Vagina (tissue), 2 donors: ENCODE measurements at places on chromosomes 1 and 21.

DNA sequence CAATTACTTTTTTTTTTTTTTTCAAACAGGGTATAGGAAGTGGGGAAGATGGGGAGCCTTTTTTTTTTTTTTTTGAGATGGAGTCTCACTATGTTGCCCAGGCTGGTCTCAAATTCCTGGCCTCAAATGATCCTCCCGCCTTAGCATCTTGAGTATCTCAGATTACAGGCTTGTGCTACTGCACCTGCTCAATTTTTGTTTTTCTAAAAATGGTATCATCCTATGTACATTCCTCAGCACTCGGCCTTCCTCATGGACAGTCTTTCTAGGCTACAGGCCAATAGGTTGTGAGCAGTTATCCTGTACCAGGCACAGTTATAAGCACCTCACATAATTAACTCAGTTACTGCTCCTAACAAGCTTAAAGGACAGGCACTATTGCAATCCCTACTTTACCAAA, 132.1 kb upstream of the EDN2 start:
- no peak for DNase-seq

DNA sequence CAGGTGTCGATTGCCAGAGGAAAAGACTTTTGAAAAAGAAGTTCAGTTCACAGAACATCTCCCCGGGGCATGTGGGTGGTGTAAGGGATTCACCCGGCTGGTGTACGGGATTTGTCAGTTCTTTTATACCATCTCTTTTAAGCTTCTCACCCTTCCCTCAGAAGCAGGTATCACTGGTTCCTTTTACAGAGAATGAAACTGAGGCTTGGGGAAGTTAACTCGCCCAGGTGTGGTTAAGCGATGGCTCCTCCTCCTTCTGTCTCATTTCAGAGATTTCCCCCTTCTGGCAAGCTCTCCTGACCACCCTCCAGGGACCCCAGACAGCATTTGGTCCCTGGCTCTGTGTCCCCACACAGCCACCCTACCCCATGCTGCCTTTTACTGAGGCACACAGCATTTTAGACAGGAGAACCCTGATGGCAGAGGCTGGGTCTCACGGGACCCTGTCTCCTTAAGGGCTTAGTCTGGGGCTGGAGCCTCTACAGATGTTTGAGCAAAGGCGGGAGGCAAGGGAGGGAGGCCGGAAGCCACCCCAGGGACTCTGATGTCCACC, 2.8 kb upstream of the ECE1 start:
- no peak for DNase-seq

GRCh38 chr1:5577255-5578040, 414.8 kb downstream of the NPHP4 start:
- DNase-seq = peak; percentile 79

DNA sequence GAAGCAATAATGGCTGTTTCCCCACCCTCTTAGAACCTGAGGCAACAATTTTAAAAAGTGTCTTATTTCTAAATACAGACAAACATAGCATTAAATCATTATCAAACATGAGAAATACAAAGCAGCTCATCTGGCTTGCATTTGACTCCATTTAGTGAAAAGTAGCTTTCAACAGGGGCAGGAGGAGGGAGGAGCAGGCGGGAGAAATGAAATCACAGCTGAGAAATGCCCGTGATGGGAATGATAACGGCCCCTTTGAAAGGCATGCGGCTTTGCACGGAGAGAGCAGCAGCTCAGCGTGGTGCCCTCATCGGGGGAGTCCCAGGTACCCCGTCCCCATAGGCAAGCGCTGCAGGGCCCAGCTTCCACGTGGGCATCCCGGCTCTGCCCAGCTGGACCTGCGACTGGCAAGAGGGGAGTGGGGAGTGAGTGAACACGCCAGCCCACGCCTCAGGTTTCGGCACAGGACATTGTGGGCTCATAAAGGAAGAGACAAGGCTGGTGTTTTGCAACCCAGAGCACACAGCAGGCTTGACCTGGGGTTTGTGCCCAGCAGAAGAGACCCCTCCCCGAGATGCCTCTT, 134.6 kb downstream of the NPHP4 start:
- DNase-seq = no peak

GRCh38 chr1:53057127-53057526, 4.9 kb upstream of the PODN start:
- no peak for DNase-seq

DNA sequence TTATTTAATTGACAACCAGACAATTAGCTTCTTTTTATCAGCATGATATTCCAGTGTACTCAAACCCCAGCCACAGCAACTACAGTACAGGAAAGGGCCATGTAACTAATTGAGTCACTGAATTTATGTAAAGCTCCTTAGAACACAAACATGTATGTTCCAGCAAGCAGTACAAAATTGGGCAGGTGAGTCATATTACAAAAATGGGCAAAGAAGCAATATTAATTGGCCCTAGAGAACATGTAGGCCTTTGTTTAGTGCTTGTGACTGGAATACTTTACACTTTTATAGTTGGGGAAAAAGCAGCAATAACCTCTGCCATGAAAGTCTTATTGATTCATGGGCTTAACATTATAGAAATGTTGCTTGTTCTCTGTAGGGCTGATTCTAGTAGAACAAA, 31.8 kb downstream of the CLEC20A start:
- no peak for DNase-seq

DNA sequence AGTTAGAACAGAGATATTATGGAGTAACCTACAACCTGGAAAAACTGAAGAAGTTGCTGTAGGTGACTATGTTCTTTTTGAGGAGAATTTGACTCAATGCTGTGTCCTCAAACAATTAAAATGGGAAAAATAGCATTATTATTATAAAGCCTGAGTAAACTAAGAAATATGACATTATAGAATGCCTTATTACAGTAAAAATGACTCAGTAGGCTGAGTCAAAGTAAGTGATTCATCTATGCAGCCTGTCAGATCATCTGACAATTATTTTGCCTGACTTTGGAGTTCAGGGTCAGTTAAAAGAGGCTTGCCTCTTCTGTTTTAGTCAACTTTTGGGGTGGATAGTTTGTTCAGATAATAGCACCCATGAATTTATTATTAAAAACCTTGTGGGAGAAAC, 150.8 kb upstream of the PTGFR start:
- no peak for DNase-seq

- DNase-seq = no peak
Measured at GRCh38 chr1:76274718-76275117, 200.2 kb downstream of the ST6GALNAC3 start.

- DNase-seq = no peak
Measured at GRCh38 chr1:42318601-42319000, 16.4 kb downstream of the FOXJ3 start.
